Ascending aorta (tissue), 2 donors: ENCODE measurements at places on chromosomes 1 and 21.

DNA sequence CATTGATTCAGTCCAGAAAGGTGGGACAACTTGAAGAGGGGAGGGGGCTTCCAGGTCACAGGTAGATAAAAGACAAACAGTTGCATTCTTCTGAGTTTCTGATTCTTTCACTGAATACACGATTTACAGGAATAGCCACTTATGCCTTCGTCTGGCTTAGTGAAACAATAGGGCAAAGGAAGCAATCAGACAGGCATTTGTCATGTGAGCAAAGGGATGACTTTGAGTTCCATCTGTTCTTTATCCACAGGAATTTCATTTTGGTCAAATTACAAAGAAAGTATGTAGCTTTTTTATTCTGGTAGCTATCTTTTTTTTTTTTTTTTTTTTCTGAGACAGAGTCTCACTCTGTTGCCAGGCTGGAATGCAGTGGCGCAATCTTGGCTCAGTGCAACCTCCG lies 202.5 kb downstream of the TTLL7 start:
- no peak overlapping the region for H3K27ac ChIP-seq
- H3K4me1 ChIP-seq = no peaks in the 10 kb centered on the region
- H3K4me3 ChIP-seq = no peak overlapping the region
- H3K27me3 ChIP-seq = no peaks in the 10 kb centered on the region

GRCh38 chr1:23196627-23197328 lies 20.5 kb downstream of the HTR1D start:
- no peaks in the 10 kb centered on the region for H3K4me1 ChIP-seq
- H3K27me3 ChIP-seq = no peaks in the 10 kb centered on the region
- DNase-seq = no peak

- H3K4me1 ChIP-seq = peaks cover 4% of the 10 kb centered on the region
- no peak overlapping the region for H3K4me3 ChIP-seq
- no peak overlapping the region for H3K27ac ChIP-seq
- DNase-seq = no peak
- no peaks in the 10 kb centered on the region for H3K36me3 ChIP-seq
These were observed 4.8 kb upstream of the SELENON start for GRCh38 chr1:25795211-25795610.

DNA sequence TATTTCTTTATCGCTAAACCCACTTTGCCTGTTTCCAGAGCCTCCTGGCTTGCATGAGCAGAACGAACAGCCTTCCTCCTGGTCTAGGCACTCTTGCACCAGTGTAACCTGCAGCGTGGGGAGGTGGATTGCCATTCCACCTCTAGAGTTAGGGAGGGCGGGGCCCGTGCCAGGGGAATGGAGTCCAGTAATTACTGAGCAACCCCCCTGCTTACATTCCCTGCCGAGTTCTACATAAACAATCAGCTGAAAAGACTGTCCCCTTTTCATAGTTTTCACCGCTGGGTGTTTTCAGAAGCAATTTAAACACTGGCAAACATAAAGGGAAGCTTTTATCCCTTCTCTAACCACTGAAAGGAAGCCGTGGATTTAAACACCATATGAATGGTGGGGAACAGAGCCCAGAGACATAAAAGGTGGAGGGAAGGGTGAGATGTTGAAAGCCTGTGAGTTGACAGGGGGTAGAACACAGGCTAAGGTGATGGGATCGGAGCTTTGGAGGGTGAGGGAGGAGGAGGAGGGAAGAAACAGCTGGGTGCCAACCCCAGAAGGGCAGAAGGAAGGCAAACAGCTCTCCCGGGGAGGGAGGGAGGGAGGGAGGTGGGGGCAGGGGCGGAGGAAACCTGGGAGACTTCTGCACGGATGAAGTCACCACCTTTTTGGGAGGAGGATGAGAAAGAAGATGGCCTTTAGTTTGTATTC lies 68.0 kb upstream of the WDR26 start:
- peak overlapping the region; percentile 81 for H3K27ac ChIP-seq
- H3K4me1 ChIP-seq = peaks cover 15% of the 10 kb centered on the region
- no peaks in the 10 kb centered on the region for H3K27me3 ChIP-seq

DNA sequence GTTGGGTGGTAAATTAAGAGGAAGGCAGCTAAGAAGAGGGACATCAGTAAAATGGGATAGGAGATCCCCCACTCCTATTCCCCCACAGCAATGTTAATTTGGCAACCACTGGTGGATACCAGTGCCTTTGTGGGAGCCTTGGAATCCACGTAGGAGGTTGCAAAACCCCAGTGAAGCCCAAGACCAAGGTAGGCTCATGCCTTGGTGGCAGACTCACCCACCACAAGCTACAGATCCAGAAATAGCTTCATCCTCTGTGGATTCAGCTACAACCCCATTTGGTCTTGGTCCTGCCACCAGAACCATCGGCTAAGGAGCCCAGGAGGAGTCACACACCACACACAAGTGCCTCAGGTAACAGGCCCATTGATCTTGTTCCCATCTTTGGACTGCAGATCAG lies 21.0 kb downstream of the VTCN1 start:
- H3K4me1 ChIP-seq = no peaks in the 10 kb centered on the region
- no peak for DNase-seq
- no peak overlapping the region for H3K4me3 ChIP-seq
- H3K27ac ChIP-seq = no peak overlapping the region

- no peaks in the 10 kb centered on the region for H3K36me3 ChIP-seq
- peaks cover 8% of the 10 kb centered on the region for H3K4me1 ChIP-seq
- no peaks in the 10 kb centered on the region for H3K27me3 ChIP-seq
These were observed 323.5 kb downstream of the SIPA1L2 start for GRCh38 chr1:232306269-232306961.

GRCh38 chr1:61865646-61866220 lies 123.5 kb downstream of the PATJ start:
- H3K27me3 ChIP-seq = no peaks in the 10 kb centered on the region
- DNase-seq = no peak
- H3K4me3 ChIP-seq = no peak overlapping the region
- no peaks in the 10 kb centered on the region for H3K4me1 ChIP-seq
- no peak overlapping the region for H3K27ac ChIP-seq

DNA sequence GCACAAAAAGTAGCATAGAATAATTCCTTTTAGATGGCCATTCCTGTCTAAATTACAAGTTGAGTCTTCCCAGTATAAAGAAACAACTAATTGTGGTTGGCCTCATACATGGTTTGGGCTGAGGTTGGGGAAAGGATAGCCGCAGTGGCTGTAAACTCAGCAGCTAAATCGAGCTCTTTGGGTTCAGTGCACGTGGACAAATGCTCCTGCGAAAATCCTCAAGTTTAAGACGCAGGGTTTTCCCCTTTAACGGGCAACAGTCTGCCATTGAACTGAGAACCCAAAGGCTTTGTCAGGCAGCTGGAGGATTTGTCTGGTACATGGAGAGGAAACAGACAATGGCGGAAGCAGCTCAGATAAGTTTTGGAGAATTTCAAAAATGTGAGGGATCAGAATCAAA lies 331.9 kb downstream of the TGFB2 start:
- H3K4me1 ChIP-seq = no peaks in the 10 kb centered on the region
- no peaks in the 10 kb centered on the region for H3K36me3 ChIP-seq
- H3K4me3 ChIP-seq = no peak overlapping the region
- H3K27me3 ChIP-seq = no peaks in the 10 kb centered on the region
